ENCODE measurements at places on chromosomes 4 and X. TPM values are rescaled to one million over a fixed set of nuclear protein-coding genes. Genes with fewer than 3 reads are reported as not detected.

GASK1B gene
- polyA plus RNA-seq = 160 TPM

DNA sequence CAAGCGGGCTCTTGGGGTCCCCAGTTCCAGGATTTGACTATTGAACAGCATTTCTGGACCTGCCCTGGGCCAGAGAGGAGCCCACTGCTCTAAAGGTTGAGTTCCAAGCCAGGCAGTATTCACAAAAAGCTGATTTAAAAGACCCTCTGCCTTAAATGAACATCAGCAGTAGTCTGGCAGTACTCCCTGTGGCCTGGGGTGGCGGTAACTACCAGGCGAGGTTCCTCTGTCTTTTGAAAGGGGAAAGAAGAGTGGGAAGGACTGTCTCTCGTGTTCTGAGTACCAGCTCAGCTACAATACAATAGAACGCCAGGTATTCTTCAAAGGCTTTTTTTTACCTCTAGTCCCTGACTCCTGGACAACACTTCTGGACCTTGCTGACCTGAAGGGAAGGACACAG, 456.4 kb upstream of the TEX13C start:
- no peak for DNase-seq

GRCh38 chrX:136262812-136263315, 11.7 kb upstream of the MAP7D3 start:
- no peak for DNase-seq

KLKB1 gene
- polyA plus RNA-seq = not detected

ARMCX1 gene
- polyA plus RNA-seq = 8.8 TPM

DNA sequence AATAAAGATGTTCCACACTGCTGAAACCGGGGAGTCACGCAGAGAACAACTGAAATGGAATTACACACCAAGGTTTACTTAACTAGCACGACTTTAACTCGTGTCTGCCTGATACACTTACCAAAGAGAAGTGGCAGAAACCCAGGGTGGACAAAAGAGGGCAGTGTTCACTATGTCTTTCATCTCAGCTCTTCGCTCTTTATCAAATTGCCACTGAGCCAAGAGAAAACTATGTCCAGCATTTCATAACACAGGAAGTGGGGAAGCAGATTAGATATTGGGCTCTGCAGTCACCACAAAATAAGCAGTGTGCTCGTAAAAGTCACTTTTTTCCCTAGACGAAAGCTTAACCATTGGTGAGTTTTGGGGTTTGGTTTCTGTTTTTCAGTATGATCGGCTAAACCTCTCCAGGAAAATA, 155.7 kb downstream of the CHIC2 start:
- DNase-seq = peak; percentile 87

DNA sequence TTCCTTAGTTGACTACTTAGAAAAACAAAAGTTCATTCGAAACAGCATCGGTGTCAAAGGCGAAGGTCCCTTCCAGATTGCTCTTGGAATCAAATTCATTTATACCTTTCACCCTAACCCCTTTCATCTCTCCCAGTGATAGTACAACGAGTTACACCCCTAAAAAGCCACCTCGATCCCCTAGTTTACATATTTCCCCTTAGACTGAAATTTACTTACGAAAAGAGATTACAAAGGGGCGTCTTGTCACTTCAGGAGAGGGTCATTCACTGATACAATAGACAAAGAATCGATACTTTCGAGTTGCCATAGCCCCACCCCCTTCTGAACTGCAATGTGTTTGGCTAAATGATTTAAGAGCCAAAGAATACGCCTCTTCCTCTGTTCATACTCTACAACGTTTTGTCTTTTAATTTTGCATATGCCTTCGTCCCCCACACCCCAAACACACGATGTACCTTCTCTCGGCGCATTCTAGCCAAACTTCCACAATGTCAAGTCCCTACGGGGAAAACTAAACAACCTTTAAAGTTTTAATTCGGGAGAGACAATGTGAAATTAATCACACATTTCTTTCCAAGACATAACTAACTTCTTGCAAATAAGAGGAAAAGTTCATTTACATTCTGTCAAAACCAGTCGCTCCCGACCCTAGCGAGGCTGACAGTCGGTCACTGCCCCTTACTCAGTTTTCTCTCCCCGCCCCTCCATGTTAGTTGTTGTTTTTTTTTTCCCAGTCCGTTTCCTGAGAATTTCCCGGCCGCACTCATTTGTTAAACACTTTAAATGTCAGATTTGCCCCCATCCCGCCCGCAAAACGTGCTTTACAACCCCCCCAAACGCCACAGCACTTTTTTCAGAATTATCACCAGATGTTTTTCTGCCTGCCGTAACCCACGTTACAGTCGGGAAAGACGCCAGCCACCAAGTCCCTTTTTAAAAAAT, 88.6 kb downstream of the HPRT1 start:
- peak; percentile 53 for DNase-seq

ASB9 gene
- 6.8 TPM for polyA plus RNA-seq

DNA sequence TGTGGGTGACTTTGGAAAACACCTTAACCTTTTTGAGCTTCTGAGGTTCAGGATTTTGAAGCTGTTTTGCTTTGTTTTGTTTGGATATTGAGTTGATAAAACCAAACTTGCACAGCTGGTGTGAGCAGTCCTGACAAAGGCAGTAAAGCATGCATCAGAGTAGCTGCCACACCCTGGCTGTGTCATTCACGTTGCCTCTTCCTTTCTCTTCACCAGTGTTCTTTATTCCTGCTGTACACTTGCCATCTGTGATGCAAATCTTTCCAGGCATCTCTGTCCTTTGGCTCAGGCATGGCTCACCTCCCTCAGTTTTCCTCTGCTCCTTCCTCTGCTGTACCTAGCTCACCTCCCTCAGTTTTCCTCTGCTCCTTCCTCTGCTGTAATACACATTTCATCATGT, 1850.2 kb upstream of the AGA start:
- DNase-seq = no peak

CRMP1 gene
- polyA plus RNA-seq = 0.06 TPM

DNA sequence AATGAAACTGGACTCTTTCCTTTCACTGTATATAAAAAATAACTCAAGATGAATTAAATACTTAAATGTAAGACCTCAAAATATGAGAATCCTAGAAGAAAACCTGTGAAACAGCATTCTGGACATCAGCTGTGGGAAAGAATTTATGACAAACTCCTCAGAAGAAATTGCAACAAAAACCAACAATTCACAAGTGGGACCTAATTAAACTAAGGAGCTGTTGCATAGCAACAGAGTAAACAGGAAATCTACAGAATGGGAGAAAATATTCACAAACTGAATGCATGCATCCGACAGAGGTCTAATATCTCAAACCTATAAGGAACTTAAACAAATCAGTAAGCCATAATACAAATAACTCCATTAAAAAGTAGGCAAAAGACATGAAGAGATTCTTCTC, 851.7 kb upstream of the PCDH10 start:
- DNase-seq = peak; percentile 37

GRCh38 chr4:80521438-80521837, 185.9 kb downstream of the CFAP299 start:
- DNase-seq = no peak

- DNase-seq = no peak
Observed at GRCh38 chrX:151852294-151852693, 60.4 kb upstream of the MAGEA4 start.

DNA sequence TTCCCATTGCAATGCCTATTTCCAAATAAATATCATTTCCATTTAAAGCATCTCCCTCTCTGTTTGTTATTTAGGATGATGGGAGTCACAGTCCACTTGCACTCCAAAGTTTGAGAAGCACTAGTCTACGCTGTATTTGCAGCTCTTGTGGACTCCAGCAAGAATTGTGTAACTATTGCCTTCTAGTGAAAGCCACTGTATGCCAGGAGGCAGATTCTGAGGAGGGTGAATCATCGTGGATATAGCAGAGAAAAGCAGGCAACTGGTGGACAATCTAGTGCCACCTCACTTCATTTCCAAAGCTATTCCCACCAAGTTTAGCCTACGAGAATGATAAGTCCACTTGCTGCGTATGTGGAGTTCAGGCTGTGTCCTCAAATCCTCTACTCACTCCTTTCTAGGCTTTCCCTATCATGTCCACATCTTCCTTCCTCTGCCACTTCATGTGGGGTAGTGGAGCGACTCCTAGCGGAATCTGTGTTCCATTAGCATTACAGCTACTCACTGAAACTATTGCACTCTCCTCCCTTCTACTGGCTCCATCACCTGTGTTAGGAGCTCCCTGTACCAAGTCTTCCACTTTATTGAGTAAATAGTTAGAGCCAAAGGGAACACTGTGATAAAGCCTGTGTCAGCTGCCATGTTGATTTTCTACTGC, 501.8 kb upstream of the GALNT7 start:
- no peak for DNase-seq

GRCh38 chr4:143402776-143403552, 66.3 kb downstream of the GAB1 start:
- DNase-seq = peak; percentile 86

TEC gene
- 0.18 TPM for polyA plus RNA-seq

DNA sequence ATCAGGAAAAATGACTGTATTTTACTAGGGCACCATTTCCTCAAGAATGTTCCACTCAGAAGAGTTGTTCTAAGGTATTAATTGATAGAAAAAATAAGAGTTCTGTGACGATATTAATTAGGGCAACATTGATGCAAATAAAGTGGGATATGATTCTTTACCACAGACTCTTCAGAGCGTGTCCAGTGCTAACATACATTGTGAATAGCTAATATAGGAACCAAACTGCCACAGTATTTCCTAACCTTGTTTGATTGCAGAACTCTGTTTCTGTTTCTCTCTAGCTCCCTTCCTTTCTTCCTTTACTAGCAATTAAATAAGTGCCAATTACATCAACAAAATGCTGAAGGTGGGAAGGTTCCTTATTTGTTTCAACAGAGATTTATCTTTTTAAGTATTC, 154.1 kb upstream of the CPEB2 start:
- no peak for DNase-seq

DNA sequence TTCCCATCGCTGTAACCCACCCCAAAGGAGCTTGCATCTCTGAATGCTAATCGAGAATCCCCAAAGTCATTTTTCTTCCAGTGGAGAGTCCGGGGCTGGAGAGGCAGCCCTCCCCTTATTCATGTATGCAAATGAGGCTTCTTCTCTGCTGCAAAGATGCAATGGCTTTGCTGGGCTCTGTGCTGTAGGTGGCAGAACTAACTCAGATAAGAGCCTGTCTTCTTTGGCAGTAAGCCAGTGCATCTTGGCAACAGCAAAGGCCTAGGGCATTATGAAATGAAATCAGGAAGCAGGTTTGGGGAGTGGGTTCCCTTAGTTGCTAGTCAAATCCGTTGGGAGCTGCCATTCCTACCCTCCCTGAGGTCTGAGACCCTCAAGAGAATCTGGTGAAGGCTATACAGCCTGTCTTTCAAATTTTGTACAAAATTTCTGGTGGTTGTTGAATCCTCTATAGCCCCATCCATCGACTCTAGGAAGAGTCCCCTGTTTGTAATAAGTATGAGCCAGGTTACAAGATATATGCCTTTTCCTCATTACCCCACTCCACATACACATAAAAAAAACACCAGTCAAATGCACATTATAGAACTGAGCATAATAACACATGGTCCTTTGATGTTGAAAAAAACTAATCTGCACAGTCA, 290.6 kb upstream of the TAPT1 start:
- DNase-seq = peak; percentile 76

DNA sequence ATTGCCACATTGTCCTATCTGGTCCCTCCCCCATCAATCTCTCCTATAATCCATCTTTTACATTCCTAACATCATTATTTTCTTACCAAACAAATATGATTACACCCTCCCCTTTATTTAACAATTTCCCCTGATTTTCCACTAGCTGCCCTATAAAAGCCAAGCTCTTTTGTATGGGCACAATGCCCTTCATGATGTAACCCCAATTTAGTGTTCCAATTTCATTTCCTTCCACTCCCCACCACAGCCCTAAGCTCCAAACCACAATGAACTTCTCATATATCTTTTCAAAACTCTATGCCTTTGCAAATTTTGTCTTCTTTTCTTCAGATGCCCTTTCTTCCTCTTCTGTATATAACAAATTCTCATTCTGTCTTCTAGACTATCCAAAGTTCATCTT, 39.5 kb upstream of the PTPN13 start:
- DNase-seq = no peak

CORIN gene
- 0.07 TPM for polyA plus RNA-seq

DNA sequence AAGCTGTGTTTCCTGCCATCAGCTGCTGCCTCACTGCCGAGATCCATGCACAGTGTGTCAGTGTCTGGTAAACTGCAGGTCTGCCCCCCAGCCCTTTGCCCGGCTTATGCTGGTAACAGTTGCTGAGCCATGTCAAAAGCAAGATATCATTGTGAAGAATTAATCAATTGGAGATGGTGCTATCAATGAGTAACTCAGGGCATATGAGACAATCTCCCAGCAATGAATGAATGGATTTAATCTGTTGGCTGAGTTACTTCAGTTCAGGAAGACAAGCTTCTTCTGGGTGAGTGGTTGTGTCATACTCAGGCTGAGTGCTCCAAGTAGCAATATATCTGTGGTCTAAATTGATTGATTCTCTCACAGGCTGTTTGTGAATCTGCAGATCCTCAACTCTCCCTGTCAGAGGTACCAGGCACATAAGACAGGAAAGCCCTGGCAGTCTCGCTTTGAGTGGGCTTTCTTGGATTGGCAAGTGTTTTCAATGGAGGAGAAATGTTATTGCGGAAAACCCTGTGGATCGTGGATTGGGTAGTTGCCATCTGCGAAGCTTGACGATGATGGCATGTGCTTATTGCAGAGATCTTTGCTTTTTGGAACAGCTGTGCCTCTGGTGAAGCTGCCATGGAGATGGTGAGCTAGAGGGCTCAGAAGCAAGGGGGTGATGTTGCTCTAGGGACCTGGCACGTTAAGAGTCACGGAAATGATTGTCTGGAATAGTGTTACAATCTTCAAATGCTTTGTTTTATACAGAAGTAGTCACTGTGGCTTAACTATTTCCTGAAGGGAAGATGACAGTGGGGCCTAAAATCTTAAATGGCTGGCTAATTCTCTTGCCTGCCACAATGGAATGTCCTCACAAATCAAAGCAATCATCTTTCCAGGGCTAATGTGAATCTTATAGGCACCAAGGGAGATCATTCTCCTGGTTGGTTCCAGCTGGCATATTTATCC, 147.6 kb upstream of the TBC1D9 start:
- no peak for DNase-seq

GRCh38 chr4:176563591-176563990, 229.1 kb downstream of the VEGFC start:
- DNase-seq = peak; percentile 11

DNA sequence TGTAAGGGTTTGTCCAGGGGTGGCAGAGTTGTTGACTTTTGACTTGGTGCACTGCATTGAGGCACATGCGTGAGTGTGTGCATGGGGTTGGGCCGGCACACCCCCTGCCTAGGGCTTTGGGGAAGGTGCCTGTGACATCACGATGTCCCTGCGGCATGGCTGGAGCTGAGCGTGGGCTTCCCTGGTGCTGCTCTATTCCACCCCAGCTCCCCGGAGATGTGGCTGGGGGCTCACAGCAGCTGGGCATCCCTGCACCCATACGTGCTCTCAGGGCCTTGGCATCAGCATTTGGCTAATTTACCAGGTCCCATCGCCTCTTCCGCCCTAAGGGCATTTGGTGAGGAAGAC, 5.7 kb downstream of the PSAPL1 start:
- DNase-seq = no peak

SPANXA2 gene
- polyA plus RNA-seq = not detected
